ENCODE measurements at places on chromosomes 1 and 21. TPM values are rescaled to one million over a fixed set of nuclear protein-coding genes. Genes with fewer than 3 reads are reported as not detected.

DNA sequence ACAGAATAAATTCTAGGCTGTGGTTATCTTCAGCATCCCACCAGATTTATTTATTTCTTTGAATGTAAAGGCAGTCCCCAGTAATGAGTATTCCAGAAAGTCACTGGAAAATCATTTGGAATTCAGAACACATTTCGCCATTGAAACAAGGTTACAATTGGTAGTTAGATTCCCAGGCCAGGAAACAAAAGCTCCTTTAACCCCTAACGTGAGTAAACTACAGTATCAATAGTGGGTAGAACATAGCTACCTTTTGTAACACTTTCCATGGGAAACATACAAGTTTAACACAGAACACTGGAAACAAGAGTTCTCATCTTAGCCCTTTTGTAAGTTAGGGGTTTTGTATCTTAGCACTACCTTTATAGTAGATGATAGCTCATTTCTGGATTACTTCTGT is 53.4 kb upstream of the BMP8A start:
- DNase-seq = no peak

- no peak for DNase-seq
These were observed 9.5 kb downstream of the RHEX start for GRCh38 chr1:206062464-206062863.

- no peak for DNase-seq
These were observed 201.0 kb downstream of the LYPLAL1 start for GRCh38 chr1:219374636-219375035.

- DNase-seq = no peak
These were observed 92.8 kb downstream of the PRKAB2 start for GRCh38 chr1:147079400-147080005.

- no peak for DNase-seq
These were observed 95.1 kb upstream of the C1orf21 start for GRCh38 chr1:184291701-184292100.

DNA sequence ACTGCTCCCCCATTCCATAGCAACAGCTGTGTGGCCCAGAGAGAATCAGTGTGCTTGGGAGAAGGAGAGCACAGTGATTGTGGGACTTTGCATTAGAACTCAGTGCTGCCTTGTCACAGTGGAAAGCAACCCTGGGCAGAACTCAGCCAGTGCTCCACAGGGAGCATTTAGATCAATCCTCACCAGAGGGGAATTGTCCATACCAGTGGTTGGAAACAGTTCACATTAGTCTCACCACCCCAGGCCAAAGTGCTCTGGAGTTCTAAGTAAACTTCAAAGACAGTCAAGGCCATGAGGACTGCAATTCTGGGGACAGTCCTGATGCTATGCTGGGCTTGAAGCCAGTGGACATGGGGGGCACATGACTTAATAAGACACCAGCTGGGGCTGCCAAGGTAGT is 12.9 kb upstream of the SMAP2 start:
- no peak for DNase-seq

DNA sequence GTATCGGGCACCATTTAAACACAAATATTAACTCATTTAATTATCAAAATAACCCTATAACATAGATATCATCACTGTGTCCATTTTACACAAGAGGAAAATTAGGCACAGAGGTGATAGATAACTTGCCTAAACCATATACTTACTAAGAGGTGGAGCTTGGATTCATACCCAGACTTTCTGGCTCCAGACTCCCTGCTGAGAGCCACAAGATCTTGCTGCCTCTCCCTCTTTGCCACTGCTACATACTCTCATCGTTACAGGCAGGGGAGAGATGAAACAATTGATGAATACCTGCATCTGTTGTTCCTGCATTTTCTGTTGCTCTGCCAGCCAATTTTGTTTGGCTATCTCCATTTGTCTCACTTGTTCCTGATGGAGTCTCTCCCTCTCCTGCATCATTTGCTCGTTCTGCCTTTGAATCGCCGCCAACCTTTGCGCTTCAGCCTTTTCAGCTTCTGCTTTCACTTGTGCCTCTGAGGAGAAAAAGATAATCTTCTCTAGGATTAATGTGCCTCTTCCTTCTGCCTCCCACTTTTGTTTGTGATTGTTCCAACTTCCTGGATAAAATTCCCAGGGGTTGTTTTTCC is 10.6 kb downstream of the GBP5 start:
- no peak for DNase-seq

DNA sequence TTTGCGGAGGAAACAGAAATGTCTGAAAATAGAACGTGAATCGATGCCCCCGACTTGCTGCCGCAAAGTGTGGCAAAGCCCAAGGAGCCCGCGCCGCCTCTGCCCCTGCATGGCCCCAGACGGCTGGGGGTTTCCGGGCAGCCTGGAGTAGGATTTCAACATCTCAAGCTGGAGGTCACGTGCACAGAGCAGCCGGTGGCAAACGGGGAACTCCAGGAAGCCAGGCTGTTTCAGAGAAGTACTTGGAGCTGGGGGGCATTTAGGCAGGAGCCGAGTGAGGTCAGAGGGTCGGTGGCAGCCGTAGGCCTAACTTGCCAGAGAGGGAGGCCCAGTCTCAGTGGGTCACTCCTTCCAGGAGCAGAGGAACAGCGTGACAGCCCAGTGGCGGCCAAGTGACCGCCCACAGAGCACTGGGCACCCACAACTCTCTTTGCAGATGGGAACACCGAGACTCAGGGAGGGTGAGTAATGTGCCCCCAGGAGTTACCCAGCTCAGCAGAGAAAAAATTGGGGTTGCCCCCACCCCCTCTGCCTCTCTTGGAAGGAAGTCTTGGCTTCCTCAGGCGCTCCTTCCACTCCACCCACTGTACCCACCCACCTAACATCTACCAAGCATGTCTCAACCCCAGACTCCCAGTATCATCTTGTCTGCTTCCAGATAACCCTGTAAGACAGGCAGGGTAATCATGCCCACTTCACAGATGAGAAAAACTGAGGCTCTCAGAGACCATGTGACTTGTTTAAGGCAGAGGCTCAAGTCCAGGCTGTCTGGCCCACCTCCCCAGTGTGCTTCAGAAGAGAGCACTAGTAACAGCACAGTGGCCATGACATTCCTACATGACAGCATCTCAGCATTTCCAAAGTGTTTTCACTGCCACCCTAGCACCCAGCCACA is 179.4 kb downstream of the HIVEP3 start:
- DNase-seq = no peak

- no peak for DNase-seq
These were observed 5.2 kb downstream of the AMPD1 start for GRCh38 chr1:114690148-114690547.

GRCh38 chr1:42748021-42748420 is 8.0 kb upstream of the CLDN19 start:
- DNase-seq = no peak

GRCh38 chr1:8970870-8971337 is 25.2 kb downstream of the CA6 start:
- DNase-seq = no peak

- peak; percentile 34 for DNase-seq
These were observed 6.3 kb downstream of the RABGAP1L start for GRCh38 chr1:174165471-174166137.

DNA sequence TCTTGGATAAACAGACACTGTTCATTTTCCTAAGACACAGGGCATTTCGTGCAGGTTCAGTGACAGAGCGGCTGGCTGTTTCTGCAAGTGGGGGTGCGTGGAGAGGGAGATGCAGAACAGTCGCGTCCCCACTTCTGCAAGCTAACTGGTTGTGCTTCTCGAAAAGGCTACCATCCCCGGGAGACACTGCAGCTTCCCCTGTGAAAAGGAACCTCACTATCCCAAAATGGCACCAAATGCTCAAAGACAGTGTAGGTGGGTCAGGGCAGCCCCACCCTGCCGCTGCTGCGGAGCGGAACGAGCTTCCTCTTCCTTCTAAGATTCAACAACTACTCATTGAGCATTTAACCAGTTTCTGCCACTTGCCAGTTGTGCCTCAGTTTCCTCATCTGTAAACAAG is 19.2 kb upstream of the BACE2 start:
- DNase-seq = no peak

GRCh38 chr1:2972011-2972878 is 49.0 kb upstream of the ACTRT2 start:
- no peak for DNase-seq

DNA sequence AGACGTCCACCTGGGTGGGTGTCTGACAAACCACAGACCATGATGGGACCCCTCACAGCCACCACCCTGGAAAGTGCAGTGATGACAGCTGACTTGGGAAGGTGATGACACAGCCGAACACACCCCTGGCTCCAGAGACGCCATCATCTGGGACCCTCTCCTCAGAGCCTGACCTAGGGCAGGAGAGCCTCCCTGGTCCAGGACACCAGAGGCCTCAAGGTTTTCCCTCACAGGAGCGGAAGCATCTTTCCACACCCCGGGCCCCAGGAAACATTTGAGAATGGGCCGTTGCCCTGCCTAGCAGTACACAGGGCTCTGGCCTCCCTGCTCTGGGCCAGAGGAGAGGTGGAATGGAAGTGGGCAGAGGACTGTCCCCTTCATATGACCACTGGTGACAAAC is 79.7 kb downstream of the SYT2 start:
- no peak for DNase-seq

DNA sequence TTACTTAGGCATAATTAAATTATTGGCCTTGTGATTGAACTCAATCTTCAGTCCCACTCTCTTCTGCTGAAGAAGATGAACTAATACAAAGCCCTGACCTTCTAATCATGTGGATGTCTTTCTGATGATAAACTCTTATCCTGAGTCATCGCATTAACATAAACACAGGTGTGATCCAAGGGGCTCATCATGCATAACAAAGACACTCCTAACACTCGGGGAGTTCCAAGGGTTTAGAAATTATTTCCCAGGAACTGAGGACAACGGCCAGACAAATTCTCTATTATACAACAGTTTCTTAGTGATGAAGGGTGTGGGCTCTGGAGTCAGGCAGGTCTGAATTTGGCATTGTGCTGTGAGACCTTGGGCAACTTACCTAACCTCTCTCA is 18.0 kb downstream of the DUSP10 start:
- no peak for DNase-seq

GRCh38 chr21:34736116-34736874 is 67.5 kb downstream of the CLIC6 start:
- no peak for DNase-seq

DNA sequence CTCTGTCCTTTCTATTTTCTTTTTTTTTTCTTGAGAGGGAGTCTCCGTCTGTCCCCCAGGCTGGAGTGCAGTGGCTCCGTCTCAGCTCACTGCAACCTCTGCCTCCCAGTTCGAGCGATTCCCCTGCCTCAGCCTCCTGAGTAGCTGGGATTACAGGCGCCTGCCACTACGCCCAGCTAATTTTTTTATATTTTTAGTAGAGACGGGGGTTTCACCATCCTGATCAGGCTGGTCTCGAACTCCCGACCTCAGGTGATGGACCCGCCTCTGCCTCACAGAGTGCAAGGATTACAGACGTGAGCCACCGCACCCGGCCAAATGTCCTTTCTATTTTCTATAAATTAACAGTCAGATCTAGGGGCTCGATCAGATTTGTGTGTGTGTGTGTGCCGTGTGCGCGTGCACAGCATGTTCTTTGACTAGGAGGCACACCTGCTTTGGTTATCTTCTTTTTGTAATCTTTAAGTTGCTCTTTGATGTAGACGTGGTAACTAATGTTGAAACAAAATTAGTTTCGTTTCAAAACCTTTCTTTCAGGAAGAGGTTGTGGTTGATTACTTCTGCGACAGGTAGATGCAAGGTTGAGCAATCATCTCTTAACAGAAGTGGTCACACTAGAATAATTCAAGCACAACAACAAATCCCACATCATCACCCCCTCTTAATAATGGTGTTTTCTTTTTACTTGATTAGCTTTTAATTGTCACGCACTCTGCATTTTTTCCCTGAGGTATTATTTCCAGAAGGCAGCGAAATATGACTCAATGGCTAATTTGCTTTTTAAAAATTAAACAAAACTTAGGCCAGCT is 779 bp upstream of the DEGS1 start:
- no peak for DNase-seq

- DNase-seq = no peak
These were observed 3.2 kb downstream of the MIB2 start for GRCh38 chr1:1618396-1619068.

DNA sequence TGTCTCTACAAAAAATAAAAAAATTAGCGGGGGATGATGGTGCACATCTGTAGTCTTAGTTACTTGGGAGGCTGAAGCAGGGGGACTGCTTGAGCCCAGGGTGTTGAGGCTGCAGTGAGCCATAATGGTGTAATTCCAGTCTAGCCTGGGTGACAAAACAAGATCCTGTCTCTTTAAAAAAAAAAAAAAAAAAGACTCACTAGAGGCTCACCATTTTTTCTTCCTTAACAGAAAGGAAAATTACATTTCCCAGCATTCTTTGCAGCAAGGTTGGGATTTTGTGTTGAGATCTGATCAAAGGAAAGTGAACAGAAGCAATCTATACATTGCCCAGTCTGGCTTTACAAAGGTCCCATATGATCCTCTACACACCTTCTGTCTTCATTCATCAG is 21.5 kb downstream of the GFI1 start:
- DNase-seq = no peak

The CELA2A gene
- 0.62 TPM for total RNA-seq

The PGBD5 gene
- total RNA-seq = 0.31 TPM

The THEM5 gene
- not detected for total RNA-seq

The LCE3E gene
- not detected for total RNA-seq

The NENF gene
- total RNA-seq = 74.4 TPM

The BACE2 gene
- total RNA-seq = 0.07 TPM

The SLAMF9 gene
- not detected for total RNA-seq

The PCBP3 gene
- 0.34 TPM for total RNA-seq

The ABCG1 gene
- total RNA-seq = 0.09 TPM

The UBL4B gene
- not detected for total RNA-seq

The VN1R5 gene
- not detected for total RNA-seq

The LAPTM5 gene
- total RNA-seq = 30.3 TPM

The LMOD1 gene
- total RNA-seq = 0.54 TPM

The KHDC4 gene
- total RNA-seq = 62.9 TPM

The TPTE gene
- total RNA-seq = 0.95 TPM

The CLCA4 gene
- not detected for total RNA-seq

The C1orf87 gene
- total RNA-seq = not detected

The TMPRSS2 gene
- 0.20 TPM for total RNA-seq

The MYOG gene
- total RNA-seq = not detected
